ENCODE measurements at places on chromosomes 16 and 17.
A peak's percentile ranks its signal among the peaks of the same experiment; 100 is the strongest.

- no peak for DNase-seq
Observed at GRCh38 chr17:45745601-45746494, 38.3 kb upstream of the CRHR1 start.

DNA sequence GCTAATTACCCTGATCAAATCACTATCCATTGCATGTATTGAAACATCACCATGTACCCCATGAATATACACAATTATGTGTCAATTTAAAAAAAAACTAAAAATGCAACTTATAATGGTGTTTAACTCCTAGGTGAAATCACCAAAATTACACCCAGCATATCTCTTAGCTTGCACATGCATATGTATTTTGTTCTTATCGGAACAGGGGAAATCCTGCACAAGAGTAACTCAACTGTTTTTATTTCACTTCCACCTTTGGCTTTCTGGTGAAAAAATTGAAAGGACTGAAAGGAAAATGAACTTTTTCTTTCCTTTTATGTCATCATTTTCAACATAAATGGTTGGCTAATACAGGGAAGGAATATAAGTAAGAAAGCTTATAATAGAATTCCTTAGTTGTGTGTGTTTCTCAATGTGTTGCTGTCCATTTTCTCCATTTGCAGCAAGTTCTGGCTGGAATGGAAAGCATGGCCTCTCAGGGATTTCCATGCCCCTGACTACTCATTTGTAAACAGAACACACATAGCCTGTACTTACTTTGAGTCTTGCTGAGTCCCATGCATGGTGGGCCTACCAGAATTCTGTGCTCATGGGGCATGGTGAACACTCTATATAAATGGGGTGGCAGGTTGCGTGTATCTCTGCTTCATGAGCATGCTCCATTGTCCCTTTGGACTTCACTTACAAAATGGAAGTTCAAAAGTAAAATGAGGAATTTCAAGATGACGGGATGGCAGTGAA lies 462.0 kb downstream of the HS3ST3B1 start:
- no peak for DNase-seq

DNA sequence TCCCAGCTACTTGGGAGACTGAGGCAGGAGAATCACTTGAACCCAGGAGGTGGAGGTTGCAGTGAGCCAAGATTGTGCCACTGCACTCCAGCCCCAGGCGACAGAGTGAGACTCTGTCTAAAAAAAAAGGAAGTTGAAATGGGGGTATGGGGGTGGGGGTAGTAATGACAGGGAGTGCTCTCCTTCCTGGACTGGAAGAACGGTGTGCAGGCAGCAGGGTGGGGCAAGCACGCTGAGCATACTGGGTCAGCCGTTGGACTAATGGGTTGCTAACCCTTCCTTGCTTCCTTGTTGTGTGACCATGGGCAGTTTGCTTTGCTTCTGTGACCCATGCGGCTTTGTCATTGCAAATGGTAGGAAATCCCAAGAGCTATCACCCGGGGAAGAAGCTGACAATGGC lies 16.5 kb downstream of the KATNIP start:
- no peak for DNase-seq

DNA sequence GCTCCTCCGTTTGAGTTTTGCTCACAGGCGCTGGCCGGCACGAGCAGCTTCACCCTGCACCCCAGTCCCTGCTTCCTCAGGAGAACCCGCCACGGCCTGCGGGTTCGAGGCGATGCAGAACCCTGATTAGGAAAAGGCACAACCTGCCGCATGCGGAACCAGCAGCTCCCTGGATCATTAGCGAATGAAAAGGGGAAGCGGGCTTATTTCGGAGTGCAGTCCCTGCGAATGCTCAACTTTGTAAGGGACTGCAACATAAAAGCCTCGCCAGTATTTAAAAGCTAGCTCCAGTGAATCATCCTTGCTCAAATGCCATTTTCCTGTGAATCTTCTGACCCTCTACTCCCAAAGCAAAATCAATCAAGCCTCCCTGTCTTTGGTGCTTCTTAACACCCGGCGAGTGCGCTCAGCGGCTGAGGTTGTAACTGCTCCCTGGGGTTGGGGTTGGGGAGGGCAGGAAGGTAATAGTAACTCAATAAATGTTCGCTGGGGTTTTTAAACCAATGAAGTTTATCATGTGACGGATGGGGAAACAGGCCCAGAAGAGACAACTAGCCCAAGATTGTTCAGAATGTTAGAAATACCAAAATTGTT lies 678 bp upstream of the AKAP10 start:
- no peak for DNase-seq

DNA sequence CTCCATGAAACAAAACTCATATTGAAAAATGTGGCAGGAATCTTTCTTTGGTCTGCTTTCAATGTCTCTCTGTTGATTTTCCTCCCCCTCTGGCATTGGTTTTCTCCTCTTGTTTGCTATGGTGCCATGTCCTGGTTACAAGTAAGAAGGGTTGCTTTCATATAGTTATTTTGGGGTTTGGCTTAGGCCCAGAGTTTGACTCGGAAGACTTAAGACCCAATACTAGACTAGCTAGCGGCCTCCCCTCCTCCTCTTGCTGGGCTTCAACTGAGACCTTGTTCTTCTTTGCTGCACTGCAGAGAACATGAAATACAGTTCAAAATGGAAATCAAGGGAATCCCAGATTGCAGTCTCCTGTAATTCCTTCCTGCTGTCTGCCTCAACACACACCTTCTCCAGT lies 30.0 kb upstream of the CLEC18A start:
- peak; percentile 16 for DNase-seq

GRCh38 chr16:58236831-58237230 lies 38.9 kb upstream of the CSNK2A2 start:
- DNase-seq = no peak

DNA sequence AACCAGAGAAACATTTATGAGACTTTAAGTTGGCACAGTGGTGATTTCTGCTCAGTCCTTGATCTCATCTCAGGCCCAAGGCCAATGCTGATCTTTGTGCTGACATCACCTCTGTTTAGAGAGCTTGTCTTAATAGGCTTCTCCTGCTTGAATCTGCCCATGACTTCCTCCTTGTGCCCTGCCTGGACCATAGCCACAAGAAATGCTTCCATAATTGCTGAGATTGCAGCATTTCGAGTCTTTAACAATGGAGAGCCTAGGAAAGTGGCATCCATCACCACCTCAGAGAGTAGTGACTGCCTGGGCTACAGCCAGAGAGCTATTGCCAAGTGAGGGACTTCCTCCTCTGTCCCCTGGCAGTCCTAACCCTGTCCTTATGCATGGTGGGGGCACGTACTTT lies 25.1 kb upstream of the MMP2 start:
- no peak for DNase-seq

GRCh38 chr17:42647778-42648177 lies 11.3 kb upstream of the TUBG2 start:
- DNase-seq = no peak

DNA sequence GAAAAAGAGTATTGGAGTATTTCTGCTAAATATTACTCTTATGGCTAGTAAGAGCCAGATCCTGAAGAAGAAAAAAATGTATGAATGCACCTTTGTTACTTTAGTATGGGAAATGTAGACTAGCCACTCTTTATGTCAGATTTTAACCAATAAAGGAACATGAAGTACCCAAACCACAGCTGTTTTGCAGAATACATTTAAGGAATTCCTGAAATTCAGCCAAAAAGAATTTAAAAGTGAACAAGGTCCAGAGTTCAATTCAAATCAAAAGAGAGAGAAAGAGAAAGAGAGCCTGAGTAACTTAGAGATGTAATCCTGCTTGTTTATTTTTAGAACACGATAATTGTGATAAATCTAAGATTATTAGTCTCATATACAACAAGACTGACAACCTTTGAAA lies 1.2 kb downstream of the KCNJ16 start:
- DNase-seq = no peak

GRCh38 chr16:74842413-74842812 lies 67.8 kb upstream of the FA2H start:
- no peak for DNase-seq

DNA sequence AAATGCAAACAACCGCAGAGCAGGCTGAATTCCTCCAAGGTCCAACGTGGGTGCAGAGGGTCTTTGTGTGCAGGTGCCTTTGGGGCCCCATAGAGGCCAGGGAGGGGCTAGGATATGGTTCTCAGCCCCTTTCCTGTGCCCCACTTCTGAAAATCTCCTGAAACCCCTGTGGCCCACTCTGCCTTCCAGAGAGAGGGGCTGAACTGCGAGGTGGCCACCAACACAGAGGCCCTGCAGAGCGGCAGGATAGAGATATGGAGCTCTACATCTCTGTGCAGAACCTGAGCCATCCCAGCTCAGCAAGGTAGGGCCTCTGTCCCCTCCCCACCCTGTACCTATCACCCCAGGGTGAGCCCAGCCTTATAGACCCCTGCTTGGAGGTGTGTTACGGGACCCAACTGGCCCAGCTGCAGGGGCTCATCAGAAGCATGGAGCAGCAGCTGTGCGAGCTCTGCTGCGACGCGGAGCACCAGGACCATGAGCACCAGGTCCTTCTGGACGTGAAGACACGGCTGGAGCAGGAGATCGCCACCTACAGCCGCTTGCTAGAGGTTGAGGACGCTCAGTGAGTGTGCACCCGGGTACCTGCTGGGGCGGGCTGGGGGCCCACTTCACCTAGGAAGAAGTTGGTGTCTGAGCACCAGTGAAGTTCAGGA lies 5.5 kb downstream of the USP6 start:
- no peak for DNase-seq

DNA sequence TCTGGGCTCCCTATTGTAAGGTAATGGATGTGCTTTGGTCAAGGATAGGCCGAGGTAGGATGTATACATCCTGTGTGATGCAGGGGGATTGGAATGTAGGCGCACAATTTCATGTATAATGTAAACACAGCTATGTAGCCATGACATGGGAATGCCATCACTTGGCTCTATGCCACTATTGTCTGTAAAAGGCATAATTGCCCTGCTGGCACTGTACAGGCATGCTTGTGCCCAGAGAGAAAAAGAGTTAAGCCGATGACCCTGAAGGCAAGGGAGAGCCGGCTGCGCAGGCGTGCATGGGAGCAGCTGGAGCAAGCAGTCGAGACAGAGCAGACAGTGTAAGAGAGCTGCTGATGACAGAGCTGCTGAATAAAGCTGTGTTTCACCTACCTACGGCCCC lies 212.5 kb upstream of the CPHXL start:
- no peak for DNase-seq

DNA sequence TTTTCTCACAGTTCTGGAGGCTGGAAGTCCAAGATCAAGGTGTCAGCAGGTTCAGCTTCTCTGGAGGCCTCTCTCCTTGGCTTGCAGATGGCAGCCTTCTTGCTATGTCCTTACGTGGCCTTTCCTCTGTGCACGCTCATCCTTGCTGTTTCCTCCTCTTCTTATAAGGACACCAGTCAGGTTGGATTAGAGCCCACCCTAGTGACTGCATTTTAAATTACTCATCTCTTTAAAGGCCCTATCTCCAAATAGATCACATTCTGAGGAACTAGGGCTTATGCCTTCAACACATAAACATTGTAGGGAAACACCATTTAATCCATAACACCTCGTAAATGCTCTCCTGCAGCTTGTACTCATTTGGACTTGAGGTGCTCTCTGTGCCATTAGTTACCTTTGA lies 36.3 kb downstream of the DHRS7C start:
- no peak for DNase-seq

GRCh38 chr17:44797802-44798201 lies 32.3 kb downstream of the GJC1 start:
- DNase-seq = peak; percentile 56

- no peak for DNase-seq
Observed at GRCh38 chr17:42065201-42065600, 14.8 kb upstream of the C17orf113 start.

Data from brain microvascular endothelial cell (primary cell).